HL-60 (cell line): ENCODE measurements at places on chromosomes 5 and 9.

DNA sequence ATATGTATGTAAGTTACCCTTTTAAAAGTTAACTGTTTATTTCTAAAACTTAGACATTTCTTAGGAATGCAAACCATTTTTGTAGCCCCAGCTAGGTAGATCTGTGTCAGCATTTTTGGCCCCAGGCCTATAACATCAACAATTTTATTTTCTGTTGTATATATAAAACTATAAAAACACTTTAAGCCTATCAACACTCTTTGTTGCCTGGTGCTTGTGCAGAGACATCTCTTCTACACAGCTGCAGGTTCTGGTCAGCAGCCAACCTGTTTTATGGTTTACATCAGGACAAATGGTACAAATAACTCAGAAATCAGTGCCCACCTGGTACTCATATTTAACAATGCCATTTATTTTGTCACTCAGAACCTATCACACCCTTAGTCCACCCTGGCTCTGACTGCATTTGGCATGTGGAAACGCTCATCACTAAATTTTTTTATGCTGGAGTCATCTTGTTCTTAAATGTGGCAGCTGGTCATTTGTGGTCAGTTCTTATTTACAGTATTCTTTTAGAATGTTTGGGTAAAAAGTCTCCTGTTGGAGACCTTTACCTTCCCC, 173.4 kb downstream of the DNAH5 start:
- DNase-seq: no peak

DNA sequence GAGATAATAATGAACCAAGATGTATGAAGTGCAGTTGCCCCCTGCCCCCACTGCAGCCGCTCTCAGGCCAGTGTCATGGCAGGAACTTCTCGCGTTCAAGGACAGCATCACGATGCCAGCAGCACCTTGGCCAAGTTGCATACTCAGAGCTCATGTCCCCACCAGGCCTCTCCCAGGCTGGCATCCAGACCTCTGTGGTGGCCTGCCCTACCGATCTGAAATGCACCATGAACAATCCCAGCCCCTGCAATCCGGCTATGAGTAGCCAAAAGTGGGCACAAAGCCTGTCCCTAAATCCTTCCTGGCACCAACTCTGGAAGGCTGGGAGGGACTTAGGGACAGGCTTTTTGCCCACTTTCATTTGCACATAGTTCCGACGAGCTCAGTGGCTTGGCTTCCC, 140.9 kb downstream of the PAX5 start:
- no peak for DNase-seq

DNA sequence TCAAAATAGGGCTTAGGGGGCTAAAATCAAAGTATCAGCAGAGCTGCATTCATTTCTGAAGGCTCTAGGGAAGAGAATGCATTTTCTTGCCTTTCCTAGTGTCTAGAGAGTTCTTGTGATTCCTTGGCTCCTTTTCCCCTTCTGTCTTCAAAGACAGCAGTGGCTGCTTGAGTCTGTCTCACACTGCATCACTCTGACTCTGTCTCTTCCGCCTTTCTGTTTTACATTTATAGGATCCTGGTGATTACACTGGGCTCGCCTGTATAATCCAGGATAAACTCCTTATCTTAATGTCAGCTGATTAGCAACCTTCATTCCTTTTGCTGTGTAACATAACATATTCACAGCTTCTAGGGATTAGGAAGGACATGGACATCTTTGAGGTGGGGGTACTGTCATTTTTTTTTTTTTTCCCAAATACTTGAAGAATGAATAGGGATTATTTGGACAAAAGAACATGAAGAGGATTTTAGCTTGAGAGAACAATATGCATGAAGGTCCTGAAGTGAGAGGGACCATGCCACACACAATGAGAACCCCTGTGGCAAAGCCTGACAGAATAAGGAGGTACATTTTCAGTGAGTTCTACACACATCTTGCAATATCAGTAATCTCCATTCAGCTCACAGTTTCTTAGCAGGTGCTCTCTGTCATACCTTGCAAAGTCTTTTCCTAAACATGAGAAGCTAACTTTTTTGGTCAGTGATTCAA, 267.6 kb downstream of the FAM170A start:
- no peak for DNase-seq

DNA sequence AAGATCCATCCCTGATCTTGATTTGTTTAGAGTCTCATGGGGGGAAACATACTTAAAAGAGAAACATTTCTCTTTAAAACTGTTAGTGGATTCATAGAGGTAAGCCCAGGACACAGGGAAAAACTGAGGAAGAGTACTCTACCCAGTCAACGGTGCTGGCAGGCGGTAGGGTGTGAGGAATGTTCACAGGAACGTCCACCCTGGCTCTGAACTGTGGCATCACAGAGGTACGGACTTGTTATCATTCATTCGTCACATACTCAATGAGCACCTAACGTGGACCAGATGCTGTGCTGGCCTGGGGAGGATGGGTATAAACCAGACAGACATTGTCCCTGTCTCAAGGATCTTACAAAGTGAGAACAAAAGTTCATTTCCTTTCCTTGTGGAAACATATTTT, 18.8 kb upstream of the PPARGC1B start:
- no peak for DNase-seq

DNA sequence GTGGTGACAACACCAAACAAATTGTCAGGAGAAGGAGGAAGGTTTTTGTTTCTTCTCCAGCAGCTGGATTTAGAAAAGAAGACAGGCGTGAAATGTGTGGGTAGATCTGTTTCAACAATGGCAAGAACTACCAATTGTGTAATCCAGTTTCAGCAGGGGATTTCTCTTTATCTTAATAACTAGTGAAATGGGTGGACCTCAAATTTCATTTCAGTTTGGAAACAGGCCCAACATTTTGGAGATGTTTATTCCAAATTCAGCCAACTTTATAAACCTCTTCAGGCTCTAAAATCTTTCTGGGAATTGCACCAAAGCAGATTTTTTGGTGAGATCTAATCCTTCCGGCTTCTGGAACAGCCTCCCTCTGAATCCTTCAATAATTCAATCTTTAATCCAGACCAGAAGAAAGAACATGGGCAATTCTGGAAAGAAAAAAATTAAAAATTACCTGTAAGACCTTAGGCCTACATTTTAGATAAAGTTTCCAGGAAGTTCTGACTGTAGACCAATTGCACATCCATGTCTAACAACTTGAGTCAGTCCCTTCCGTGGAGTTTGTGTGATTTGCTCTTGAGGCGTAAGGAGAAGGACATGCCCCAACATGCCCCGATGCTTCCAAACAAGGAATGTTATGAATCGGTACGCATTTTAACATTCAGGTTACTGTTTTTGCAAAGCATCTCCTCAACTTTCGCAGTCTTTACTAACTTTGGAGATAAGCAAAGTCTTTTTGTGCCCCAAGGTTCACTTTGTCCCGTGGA, 423.6 kb downstream of the IRX1 start:
- DNase-seq: no peak

DNA sequence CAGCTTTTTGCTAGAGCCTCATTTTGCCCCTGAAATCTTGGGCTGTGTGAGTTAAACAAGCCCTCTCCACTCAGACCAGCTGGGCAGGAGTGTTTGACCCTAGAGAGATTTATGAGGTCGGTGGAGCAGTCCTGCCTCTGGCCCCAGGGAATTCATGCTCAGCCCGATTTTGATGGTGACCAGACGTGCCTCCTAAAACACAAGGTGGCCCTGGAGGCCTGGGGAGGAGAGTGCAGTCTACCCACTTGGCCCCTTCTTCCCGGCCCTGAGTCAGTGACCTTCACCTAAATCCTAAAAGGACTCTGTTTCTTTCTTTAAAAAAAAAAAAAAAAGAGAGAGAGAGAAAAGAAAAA, 86.6 kb upstream of the SAP30L start:
- DNase-seq: no peak

DNA sequence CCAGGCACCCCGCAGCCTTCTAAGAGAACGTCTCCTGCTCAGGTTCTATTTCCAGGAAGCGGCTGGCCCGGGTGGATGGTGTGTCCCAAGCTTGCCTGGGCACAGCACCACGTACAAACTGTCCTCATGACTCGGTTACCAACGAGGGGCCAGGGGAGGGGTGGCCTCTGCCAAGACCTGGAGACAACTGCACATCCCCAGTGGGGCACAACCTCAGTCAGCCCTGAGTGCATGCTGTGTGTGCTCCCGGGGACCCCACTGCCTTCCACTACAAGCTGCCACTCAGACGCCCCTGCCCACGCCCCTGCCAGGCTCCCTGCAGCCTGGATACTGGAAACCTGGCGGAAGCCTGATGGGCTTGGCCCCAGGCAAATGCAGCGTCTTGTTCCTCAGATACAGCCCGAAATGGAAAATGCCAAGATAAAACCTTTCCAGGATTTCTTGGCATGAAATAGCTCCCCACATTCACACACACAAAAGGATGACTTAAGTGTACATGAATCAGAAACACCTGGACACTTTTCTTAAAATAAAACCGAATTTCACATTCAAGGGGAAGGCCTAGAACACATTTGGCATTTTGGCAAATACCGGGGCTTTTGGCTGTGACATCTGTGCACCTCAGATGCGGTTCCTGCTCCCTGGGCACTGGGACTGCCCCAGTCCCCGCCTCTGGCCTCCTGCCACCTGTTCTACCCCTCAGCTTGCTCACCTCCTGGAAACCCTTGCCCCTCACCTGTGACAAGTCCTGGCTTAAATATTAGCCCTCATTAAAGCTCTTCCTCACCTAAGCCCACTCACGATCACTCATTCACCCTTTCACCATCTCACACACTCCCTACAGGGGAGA, 62.5 kb downstream of the COL23A1 start:
- DNase-seq: no peak

GRCh38 chr9:78292716-78293497, 4.0 kb upstream of the PSAT1 start:
- DNase-seq: no peak

DNA sequence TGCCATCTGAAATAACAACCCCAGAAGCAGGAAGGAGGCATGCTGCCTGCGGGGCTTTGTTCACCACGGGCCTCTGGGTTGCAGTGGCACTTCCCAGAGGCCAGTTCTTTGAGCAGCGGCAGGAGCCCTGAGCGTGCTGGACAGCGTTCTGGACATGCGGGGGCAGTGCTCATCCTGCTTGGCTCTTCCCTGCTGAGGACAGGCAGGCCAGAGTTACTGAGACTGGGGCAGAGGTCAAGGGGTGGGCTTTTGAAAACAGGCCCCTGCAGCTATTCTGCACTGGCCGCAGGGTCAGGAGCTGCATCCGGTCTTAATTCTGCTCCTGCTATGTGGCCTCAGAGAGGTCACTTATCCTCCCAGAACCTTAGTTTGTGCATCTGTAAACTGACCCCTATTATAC, 258.6 kb downstream of the FSTL4 start:
- DNase-seq: no peak

- no peak for DNase-seq
These were observed 2.8 kb upstream of the ADRA1B start for GRCh38 chr5:159913501-159913900.

GRCh38 chr9:93254806-93255493, 71.0 kb downstream of the WNK2 start:
- no peak for DNase-seq
